ENCODE measurements at places on chromosomes 13 and 19.
A peak's percentile ranks its signal among the peaks of the same experiment; 100 is the strongest.

- DNase-seq, result no peak
Observed at GRCh38 chr19:18362934-18363542, 22.6 kb downstream of the PGPEP1 start.

- DNase-seq, result no peak
Observed at GRCh38 chr13:100245104-100245503, 156.2 kb downstream of the PCCA start.

- no peak for DNase-seq
Observed at GRCh38 chr19:18353378-18354005, 13.1 kb downstream of the PGPEP1 start.

- DNase-seq, result no peak
Observed at GRCh38 chr13:114143806-114144605, 11.6 kb upstream of the RASA3 start.

GRCh38 chr19:28019371-28019770 lies 1193.6 kb downstream of the UQCRFS1 start:
- DNase-seq, result no peak

GRCh38 chr13:96783511-96783910 lies 210.8 kb downstream of the OXGR1 start:
- DNase-seq, result no peak

GRCh38 chr13:108154421-108154858 lies 60.9 kb downstream of the LIG4 start:
- no peak for DNase-seq

GRCh38 chr13:76414320-76414719 lies 471.9 kb downstream of the KCTD12 start:
- no peak for DNase-seq

- peak; percentile 25 for DNase-seq
Observed at GRCh38 chr19:40797963-40798682, 868 bp upstream of the EGLN2 start.

DNA sequence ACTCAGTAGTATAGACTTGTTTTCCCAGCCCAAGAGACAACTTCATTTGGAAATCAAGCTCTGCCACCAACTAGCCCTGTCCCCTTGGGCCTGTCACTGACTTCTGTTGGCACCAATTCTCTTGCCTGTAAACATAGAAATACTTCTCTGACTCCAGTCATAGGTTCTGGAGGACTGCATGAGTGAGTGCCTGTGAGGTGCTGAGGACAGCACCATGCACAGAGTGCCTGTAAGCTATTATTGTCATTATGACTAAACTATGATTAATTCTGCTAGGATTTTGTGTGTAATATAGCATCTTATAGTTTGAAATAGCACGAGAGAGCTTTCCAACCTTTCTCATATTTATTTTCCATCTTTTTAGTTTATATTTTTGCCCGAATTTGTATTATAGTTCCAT lies 247.9 kb downstream of the MYO16 start:
- DNase-seq, result peak; percentile 54

DNA sequence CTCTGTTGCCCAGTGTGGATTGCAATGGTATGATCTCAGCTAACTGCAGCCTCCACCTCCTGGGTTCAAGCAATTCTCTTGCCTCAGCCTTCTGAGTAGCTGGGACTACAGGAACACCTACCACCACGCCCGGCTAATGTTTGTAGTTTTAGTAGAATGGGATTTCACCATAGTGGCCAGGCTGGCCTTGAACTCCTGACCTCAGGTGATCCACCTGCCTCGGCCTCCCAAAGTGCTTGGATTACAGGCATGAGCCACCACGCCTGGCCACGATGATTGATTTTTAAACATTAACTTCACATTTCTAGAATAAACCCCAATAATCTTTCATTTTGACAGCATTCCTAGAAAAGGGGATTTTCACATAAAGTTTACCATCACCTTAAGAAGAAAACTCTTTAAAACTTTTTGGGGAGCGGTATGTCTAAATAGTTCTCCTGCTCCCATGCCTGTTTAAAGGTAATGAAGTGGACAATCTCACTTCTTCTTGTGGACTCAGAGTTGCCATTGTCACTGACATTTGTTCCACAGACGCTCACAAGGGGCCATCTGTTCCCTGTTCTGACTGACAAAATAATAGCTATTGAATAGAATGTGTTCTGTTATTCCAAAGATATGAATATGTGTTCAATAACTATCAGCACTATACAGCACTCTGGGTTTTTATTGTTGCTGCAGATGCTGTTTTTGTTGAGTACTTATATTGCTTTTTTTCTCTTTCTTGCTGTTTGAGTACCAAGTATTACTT lies 66.1 kb upstream of the C1QTNF9B start:
- DNase-seq, result no peak

DNA sequence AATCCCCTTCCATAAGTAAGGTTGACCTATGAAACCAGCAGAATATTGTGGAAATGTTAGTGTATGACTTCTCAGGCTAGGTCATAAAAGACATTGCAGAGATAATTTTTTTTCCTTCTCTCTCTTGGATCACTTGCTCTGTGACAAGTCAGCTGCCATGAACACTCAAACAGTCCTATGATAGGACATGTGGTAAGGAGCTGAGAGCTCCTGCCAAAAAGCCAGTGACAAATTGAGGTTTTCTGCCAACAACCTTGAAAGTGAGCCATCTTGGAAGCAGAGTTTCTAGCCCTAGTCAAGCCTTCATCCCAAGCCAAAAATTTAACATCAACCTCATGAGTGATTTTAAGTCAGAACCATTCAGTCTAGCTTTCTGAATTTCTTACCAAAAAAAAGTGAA lies 270.9 kb upstream of the NBEA start:
- no peak for DNase-seq

DNA sequence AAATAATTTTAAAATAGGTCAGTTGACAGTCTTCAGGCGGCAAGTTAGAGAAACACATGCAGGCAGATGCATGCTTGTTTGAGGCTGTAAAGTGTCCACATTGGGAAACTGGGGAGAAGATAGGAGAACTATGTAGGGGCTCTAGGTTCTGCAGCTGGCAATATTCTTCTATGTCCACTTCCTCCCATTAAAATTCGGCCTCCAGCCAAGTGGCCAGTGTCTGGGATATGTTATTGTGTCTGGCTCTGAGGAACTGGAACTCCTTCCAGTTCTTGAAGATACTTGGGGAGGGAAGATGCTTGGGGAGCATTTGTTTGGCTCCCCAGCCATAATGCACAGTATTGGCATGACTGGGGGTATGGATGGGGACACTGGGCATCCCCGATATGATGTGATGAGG lies 20.9 kb upstream of the KLF2 start:
- DNase-seq, result no peak

- no peak for DNase-seq
Observed at GRCh38 chr13:69820180-69820579, 287.4 kb upstream of the ATXN8OS start.

DNA sequence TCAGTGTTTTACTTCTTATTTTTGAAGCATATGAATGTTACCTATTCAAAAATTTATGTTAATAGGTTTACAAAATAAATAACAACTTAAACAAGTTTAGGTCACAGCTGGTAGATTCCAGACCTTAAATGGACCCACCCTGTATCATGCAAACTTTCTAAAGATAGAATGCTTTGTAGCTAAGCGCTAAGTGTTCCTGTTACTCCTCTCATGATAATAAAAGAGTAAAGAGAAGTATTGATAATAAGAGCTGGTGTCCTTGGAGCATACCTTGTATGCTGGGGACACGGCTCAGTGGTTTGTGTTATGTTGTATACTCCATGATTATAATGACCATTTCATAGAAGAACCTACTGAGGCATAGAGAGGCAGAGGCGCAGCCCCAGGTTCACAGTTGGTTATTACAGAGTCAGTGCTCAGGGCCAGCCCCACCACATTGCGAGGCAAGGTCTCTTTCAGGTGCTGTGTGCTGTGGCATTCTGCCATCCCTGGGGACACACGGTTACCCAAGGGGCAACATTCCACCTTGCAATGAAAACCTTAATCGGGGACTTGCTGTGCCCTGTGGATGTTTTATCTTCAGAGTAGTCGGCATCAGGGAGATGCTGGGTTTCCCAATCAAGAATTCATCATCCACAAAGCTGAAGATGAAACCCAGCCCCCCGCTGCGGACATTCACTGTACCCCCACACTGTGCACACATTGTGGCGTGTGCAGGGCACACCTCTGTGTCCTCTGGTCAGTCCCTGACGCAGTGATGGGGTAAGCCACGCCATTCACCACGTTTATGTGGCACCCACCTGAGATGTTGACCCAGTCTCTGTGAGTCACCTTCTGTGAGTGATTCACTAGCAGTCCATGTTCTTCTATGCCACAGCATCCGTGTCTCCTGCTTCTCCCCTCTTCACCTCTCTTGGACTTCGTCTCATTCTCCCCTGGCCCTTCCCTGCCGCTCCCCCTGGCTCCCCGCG lies 186.7 kb downstream of the COL4A1 start:
- DNase-seq, result no peak

DNA sequence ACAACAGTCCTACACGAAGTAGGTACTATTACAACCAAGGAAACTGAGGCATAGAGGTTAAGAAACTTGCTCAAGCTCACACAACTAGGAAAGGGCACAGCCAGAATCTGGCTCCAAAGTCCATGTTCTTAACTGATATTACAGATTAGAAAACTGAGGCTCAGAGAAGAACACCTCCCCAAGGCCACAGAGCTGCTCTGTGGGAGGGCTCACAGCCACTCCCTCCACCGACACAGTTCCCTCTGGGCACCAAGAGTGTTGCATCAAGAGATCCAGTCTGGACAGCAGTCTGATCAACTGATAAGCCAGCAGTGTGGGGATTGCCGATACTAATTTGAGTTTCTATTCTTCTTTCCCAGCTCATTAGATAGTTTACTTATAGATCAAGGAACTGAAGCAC lies 29.5 kb downstream of the SLC15A1 start:
- no peak for DNase-seq

DNA sequence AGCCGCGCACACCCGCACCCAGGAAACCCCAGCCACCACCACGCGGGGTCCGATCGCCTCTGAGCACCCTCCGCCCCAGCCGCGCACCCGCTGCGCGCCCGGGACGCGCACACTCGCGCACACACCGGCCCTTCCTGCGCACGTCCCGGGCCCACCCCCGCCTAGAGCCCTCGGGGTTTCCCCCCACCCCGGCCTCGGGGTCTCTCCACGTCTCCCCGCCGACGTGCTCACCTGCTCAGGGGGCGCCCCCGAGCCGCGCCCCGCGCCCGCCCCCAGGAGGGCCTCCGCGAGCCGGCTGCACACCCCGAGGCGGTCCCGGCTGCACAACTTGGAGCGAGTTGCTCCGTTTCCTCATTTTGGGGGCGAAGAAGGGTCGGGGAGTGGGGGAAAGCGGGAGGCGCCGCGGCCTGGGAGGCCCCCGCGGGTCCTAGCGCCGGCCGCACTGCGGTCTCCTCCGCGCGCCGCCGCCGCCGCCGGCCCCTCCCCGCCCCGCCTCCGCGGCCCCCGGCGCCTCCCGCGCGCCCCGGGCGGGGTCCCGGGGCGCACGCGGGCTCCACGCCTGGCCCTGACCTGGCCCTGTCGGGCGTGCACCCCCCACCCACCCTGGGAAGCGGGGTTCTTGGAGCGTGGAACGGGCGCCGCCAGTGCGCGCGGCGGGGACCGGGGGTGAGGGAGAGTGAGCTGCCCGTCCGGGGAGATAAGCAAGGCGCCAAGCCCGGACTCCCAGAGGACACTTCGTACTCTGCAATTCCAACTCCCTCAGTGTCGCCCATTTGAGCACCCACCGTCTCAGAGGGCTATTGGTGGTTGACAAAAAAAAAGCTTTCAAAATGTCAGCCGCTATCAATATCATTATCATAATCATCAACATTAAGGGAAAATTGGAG lies at the start of gene MATK:
Gene MATK, minus strand, starts transcription at position 444 of the 887 bp plus-strand sequence. CDS start 1,246 bp downstream, outside the sequence.
- no peak for DNase-seq

- no peak for DNase-seq
Observed at GRCh38 chr13:32059511-32059984, 28.0 kb downstream of the FRY start.

GRCh38 chr13:47835470-47836228 lies 165.4 kb downstream of the SUCLA2 start:
- DNase-seq, result no peak

GRCh38 chr13:111443981-111444380 lies 123.5 kb downstream of the TEX29 start:
- no peak for DNase-seq

GRCh38 chr13:73943137-73943964 lies 190.9 kb downstream of the KLF12 start:
- DNase-seq, result no peak

GRCh38 chr13:61358599-61358998 lies 57.0 kb downstream of the PCDH20 start:
- DNase-seq, result no peak

- DNase-seq, result peak; percentile 100
Observed at GRCh38 chr19:49363268-49364082, at the start of gene DKKL1. DKKL1 (plus strand) TSS chr19:49363877; CDS start chr19:49363999, 122 bp downstream.

GRCh38 chr19:54871696-54872095 lies 2.3 kb upstream of the FCAR start:
- no peak for DNase-seq

- DNase-seq, result peak; percentile 55
Observed at GRCh38 chr13:44068169-44068568, 188.5 kb downstream of the LACC1 start.

DNA sequence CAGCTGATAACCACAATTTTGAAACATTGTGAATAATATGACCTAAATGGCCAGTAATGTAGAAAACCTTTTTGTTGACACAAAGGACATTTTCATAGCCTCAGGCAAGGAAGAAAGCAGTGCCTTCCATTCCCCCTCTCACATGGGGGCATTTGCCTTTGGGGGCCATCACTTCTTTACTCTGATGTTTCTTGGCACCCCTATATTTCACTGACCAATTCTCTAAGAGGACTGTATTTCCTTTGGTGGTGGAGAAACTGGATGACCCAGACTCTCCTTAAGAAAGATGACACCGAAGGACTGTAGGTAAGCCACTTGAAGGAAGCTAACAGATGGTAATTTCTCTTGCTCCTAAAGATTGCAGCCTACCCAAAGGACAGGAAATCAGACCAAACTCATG lies 254.6 kb downstream of the DCLK1 start:
- no peak for DNase-seq

- no peak for DNase-seq
Observed at GRCh38 chr13:101624210-101624922, 171.9 kb downstream of the ITGBL1 start.

DNA sequence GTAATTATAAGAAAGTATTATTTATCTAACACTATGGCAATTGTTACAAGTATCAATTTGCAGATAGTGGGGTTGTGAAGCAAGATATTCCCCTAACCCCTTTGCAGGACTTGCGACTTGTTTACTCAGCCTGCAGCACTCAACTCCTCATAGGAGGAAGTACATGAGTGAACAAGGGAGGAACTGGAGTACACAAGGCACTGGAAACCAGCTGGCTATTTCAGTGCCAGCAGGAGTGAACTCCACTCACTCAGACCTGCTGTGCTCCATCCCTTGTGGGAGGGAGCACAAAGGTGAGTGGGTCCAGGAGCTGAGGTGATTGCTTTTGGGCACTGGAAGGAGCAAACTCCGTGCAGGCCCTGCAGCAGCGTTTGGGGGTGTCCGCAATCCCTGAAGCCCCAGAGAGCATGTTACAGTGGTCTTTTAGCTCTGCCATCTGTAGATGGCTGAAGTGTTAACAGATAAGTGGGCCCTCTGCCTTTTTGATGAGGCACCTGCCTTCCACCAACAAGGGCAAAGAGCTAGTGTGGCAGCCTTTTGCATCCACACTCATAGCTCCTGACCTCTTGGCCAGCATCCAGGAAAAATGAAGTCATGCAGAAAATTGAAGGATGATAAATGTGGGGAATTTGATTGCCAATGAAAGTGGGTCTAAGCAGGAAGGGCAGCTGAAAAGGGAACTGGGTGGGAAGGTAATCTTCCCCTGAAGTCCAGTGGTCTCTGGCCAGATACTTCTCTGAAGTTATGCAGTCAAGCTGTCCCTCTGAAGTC lies 802.2 kb upstream of the MIR17HG start:
- peak; percentile 1 for DNase-seq
